LoVo (cell line): ENCODE measurements at places on chromosomes 5 and 9.

DNA sequence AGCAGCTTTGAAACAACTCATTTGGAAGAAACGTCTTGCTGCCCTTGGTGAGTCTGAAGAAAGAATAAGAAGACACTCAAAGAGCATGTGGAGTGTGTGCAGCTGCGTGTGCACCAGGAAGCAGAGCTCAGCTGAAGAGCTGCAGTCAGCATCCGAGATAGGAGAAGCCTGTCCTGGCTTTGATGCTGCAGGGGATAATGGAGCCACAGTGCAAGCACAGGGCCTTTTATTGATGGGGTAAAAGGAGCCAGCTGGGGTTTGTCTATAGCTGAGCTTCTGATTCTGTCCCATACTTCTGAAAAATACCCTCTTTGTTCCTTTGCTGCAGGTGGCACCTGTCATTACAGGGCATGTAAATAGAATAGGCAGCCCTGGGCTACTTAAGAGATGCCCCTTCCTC is 375.7 kb upstream of the ZNF462 start:
- DNase-seq = no peak

GRCh38 chr9:104743376-104743985 is 4.0 kb upstream of the NIPSNAP3A start:
- peak; percentile 61 for DNase-seq

- no peak for DNase-seq
These were observed 39.5 kb downstream of the MACROH2A1 start for GRCh38 chr5:135359374-135360165.

GRCh38 chr9:90147426-90147825 is 495.2 kb downstream of the DIRAS2 start:
- DNase-seq = no peak

DNA sequence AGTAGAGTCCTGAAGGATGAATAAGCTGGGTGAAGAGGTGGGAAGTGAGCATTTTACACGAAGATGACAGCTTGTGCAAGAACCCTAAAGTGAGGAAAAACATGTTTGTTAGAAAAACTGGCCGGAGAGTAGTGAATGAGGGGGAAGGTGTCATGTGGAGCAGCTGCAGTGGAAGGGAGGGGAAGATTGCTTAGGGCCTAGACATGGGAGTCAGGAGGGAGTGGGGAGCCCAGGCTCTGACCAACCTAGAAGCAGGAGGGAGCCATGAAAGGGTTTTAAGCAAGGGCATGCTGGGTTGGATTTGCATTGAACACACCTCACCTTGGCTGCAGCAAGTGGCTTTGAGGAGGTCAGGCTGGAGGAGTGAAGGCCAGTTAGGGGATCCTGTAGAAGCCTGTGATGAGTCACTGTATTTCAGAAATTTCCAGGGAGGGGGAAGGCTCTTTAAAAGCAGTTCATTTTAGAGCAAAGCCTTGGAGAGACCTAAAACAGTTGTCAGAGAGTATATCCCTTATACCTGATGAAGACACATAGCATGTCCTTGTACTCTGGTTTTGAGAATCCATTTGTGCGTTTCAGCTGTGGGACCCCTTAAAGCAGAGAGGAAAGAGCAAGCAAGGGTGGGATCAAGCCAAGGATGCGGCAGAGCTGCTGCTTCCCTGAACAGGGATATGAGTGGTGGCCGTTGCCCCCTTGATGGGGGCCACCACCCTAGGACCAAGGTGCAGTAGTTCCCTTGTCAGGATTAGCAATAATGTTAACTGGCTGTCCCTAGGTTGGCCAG is 45.4 kb downstream of the ANGPTL2 start:
- no peak for DNase-seq

GRCh38 chr5:112551419-112552032 is 132.4 kb upstream of the EPB41L4A start:
- peak; percentile 77 for DNase-seq

- DNase-seq = no peak
These were observed 88.6 kb downstream of the ZFAND5 start for GRCh38 chr9:72276429-72276828.

DNA sequence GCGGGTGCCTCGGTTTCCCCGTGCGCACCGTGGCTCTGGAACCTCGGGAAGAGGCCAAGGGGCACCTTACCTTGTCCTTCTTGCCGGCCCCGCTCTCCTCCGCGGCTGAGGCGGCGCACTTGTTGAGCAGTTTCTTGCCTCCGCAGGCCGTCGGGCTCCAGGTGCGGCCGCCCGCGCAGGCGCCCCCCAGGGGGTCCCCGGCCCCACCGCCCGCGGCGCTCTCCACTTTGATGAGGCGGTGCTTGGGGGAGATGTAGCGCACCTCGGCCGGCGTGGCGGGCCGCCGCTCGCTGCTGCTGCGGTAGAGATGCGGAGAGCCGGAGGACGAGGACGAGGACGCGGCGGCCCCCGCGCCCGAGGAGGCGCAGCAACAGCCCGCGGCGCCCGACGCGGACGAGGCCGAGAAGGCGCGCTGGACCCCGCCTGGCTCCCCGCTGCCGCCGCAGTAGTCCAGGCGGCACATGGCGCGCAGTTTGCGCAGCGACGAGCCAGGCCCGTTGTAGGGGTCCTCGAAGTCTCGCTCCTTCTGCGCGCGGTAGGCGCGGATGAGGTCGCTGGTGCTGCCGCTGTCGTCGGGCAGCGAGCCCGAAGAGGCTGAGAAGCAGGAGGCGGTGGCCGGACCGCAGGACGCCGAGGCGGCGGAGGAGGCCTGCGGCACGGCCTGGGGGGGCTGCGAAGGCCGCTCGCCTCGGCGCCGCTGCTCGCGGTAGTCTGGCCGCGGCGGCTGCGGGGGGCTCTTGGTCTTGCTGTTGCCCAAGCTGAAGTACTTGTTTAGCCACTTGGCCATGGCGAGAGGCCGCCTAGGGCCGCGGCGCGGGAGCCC is 957 bp downstream of the SHB start:
- DNase-seq = no peak

GRCh38 chr5:88666761-88667495 is 216.1 kb downstream of the MEF2C start:
- DNase-seq = peak; percentile 38

GRCh38 chr9:92722386-92723298 is 42.0 kb downstream of the BICD2 start:
- DNase-seq = no peak

DNA sequence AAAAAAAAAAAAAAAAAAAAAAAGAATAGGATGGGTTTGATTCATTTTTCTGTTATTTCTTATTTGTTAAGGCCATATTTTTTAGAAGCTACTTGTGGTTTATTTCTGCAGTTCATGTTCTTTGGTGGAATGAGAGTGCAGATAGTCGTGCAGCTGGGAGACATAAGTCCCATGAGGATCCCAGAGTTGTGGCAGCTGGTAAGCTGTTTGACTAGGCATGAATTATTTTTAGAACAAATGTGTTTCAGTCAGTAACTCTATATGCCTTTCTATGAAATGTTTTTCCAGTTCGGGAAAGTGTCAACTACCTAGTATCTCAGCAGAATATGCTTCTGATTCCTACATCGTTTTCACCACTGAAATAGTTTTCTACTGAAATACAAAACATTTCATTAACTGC is 5.0 kb upstream of the NIPSNAP3B start:
- DNase-seq = no peak

- no peak for DNase-seq
These were observed 33.5 kb upstream of the STXBP1 start for GRCh38 chr9:127578627-127578951.

- DNase-seq = no peak
These were observed 457.7 kb upstream of the CHD1 start for GRCh38 chr5:99386406-99387077.

GRCh38 chr5:3943859-3944258 is 348.2 kb downstream of the IRX1 start:
- no peak for DNase-seq

DNA sequence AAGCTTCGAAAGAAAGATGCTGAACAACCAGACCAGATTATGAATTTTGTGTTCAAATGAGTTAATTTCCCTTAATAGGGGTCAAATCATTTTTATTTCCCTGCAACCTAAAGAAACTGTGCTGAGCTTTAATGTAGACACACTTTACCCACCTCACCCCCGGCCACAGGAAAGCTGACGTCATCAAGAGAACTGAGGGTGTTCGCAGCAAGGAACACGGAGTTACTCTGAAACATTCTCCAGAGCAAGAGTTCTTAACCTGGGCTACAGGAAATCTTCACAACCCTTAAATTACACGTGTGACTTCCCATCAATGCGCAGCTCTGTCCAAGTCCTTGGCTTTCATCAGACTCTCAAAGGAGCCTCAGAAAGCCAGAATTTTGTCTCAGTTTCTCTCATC is 116.3 kb downstream of the COL23A1 start:
- no peak for DNase-seq

GRCh38 chr5:51033215-51033614 is 350.0 kb upstream of the ISL1 start:
- DNase-seq = no peak

- DNase-seq = no peak
These were observed 145.9 kb upstream of the CDH6 start for GRCh38 chr5:31047621-31048020.

DNA sequence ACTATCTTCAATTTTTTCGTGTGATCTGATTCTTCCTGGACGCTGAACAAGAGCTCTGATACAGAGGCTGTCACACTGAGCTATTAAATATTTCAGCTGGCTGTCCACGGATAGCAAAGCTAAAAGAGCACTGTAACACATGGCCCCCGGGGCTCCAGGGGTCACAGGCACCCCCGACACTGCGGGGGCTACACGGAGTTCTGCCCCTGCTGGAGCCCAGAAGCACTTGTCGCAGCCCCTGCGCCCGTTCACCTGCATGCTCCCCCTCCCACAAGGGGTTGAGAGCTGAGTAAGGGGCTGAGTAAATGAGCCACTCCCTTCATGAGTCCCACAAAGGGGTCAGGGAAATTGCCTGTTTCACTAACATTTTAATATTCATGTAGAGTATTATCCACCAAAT is 316.3 kb downstream of the TMEM167A start:
- DNase-seq = no peak

- DNase-seq = no peak
These were observed 4.5 kb downstream of the GSN start for GRCh38 chr9:121272401-121272948.

DNA sequence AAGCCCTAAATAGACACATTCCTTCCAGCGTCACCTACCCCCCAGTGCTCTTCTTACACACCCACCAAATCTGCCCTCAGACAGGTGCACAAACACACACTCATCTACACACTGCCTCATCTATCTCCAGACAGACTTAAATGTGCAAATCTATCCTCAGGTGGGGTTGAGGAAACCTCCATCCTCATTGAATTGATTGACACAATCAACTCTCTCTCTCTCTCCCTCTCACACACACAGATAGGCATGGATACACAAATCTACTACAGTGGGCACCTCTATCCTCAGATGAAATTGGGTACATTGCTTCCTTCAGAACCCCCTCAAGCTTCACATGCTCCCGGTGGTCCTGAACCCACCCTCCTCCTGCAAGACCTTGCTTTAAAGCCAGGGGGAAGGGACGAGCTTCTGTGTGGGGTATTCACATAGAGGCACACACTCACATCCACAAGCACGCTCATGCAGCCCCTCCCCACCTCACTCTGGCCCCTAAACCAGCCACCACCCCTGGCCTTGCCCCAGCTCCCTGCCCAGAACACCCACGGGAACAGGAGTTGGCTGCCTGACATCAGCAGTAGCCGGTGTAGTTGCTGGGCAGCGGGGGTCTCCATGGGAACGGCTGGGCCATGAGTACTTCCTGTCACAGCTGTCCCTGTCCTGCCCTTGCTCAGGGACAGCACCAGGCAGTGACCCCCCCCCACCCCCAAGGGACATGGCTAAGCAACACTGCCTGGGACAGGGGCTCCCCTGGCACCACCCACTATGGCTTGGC is 22.8 kb downstream of the PCDH1 start:
- DNase-seq = no peak

- no peak for DNase-seq
These were observed 15.2 kb downstream of the NUP214 start for GRCh38 chr9:131140550-131140949.

- no peak for DNase-seq
These were observed 24.0 kb downstream of the TRIP13 start for GRCh38 chr5:916441-917293.

DNA sequence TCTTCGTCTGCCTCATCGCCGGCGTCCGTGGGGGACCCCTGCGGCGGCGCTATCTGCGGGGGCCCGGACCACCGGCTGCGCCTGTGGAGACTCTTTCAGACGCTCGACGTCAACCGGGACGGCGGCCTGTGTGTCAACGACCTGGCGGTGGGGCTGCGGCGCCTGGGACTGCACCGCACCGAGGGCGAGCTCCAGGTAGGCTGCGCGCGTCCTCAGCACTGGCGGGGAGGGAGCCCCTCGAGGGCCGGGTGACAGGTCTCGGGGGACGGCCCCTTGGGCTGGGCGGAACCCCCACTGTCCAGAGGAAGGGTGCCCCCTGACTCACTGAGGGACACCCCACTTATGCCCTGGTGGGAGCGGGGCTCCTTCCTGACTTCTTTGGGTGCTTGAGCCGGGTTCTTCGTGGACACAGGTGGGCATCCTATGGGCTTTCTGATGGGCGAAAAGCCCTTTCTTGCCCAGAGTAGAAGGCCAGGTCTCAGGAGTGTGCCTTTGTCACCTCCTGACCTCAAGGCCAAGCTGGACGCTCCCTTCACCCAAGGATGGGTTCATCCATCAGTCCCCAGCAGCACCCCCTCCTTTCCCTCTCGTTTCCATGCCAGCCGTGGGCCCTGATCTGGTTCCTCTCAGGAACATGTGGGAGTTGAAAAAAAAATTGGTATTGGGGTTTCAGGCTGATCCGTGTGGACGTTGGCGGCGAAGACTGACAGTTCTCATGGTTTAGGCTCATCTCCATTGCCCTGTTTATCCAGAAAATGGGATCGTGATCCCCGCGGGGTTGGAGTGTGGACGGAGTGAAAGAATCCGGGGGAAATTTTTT is 564 bp downstream of the SLC25A25 start:
- DNase-seq = no peak

DNA sequence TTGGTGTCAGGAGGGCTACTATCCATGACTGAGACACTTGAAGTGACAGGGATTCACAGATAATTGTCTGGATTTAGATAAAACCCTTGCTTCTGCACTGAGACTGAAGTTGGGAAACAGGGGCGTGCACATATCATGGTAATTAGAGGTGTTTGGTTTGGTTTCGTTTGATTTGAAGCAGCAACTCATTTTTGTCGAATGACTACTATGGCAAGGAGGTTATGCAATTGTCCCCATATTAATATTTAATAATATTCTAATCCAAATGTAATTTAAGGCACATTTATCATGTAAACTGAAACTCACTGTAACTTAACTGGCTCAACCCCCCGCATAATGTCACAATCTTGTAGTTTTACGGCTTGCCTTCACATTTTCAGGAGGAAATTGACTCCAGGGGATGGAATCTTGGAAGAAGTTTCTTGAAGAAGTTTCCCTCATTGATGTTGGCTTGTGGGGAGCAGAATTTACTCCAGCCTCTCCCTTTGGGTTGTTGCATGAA is 12.5 kb downstream of the ZNF366 start:
- DNase-seq = no peak

- no peak for DNase-seq
These were observed 20.7 kb upstream of the SHOC1 start for GRCh38 chr9:111815285-111816070.
